CD4-positive, alpha-beta memory T cell (primary cell): ENCODE measurements at places on chromosomes 2 and 18. TPM values are rescaled to one million over a fixed set of nuclear protein-coding genes. Genes with fewer than 3 reads are reported as not detected.

- H3K4me1 ChIP-seq, result no peaks in the 10 kb centered on the region
- H3K4me3 ChIP-seq, result no peak overlapping the region
- no peak overlapping the region for H3K27ac ChIP-seq
- H3K36me3 ChIP-seq, result no peaks in the 10 kb centered on the region
Observed at GRCh38 chr2:14941151-14941631, 308.7 kb downstream of the LRATD1 start.

DNA sequence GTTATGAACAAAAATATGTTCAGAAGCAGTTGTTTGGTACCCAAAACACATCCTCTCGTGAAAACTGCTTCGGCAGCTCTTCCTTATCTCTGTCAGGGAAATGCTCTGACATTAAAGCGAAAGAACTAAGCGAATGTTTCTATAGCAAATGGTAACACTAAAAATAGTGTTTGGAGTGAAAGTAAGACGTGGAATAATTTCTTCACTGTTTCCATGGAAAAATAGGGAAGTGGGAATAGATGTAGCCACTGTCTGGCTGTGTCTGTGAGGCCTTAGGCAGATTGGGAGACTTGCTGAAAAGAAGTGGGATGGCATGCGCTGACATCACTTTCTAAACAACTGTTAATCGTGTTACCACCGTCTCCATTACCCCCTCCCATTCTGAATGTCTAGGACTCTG, 11.5 kb upstream of the CRACDL start:
- no peaks in the 10 kb centered on the region for H3K27me3 ChIP-seq
- no peak overlapping the region for H3K4me3 ChIP-seq
- H3K36me3 ChIP-seq, result no peaks in the 10 kb centered on the region
- no peak overlapping the region for H3K27ac ChIP-seq
- no peaks in the 10 kb centered on the region for H3K4me1 ChIP-seq
- DNase-seq, result no peak

DNA sequence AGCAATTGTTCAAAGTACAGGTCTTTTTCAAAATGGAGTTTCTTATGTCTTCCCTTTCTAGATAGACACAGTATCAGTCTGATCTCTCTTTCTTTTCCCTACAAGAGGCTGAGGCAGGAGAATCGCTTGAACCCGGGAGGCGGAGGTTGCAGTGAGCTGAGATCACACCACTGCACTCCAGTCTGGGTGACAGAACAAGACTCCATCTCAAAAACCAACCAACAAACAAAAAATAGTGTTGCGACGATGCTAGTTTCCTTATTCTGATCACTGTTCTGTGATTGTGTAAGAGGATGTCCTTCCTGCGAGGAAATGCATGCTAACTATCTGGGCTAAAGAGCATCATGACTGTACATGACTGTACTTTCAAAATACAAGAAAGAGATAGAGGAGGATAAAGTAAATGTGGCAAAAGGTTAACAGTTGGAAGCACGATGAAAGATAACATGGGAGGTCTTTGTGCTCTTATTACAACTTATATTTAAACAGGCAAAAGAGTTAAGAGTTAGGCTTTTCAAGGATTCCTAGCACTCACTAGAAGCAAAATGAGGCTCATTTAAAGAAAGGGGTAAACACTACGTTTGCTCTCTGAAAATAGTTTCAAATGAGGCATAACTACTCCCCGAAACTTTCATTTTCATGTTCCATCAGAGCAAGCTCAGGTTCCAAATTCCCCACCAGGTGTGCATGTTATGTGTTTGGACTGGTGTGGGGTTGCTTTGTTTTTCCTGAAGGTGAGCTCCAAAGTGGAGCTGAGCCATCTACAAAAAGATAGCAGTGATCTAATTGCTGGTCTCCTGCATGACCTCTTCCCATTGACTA, 23.8 kb downstream of the SOWAHC start:
- no peak for DNase-seq
- H3K4me1 ChIP-seq, result peaks cover 14% of the 10 kb centered on the region
- H3K4me3 ChIP-seq, result no peak overlapping the region
- no peaks in the 10 kb centered on the region for H3K36me3 ChIP-seq
- no peak overlapping the region for H3K27ac ChIP-seq

DNA sequence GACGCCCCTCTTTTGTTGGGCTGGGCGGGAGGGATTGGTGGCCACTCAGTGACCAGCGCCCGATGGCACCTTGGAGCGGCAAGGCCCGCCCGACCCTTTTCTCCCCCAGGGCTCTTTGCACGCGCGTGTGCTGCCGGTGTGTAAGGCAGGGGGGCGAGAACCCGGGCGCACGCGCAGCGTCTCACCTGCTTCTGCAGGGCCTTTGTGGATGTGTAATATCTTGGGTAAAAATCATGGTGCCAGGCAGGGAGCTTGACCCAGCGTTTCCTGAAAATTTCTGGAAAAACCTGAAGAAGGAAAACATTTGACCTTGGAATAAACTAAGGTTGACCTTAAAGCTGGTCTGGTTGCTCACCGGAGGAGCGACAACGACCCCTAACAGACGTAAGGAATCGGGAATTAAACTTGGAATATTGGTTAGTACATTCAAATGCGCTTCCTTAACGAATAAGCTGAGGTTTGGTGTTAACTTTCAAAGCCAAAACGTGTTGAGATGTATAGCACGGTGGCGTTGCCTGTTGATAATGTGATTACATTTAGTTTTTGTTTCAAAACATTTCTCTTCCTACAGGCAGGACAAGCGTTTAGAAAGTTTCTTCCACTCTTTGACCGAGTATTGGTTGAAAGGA, 438 bp downstream of the HSPE1 start:
- peaks cover 66% of the 10 kb centered on the region for H3K4me1 ChIP-seq
- peak overlapping the region; percentile 77 for H3K27ac ChIP-seq
- DNase-seq, result no peak

- peak overlapping the region; percentile 32 for H3K4me3 ChIP-seq
- no peak for DNase-seq
- peak overlapping the region; percentile 68 for H3K27ac ChIP-seq
- peaks cover 44% of the 10 kb centered on the region for H3K4me1 ChIP-seq
- H3K27me3 ChIP-seq, result no peaks in the 10 kb centered on the region
- H3K36me3 ChIP-seq, result no peaks in the 10 kb centered on the region
Observed at GRCh38 chr2:197311421-197312033, 947 bp upstream of the ANKRD44 start.

DNA sequence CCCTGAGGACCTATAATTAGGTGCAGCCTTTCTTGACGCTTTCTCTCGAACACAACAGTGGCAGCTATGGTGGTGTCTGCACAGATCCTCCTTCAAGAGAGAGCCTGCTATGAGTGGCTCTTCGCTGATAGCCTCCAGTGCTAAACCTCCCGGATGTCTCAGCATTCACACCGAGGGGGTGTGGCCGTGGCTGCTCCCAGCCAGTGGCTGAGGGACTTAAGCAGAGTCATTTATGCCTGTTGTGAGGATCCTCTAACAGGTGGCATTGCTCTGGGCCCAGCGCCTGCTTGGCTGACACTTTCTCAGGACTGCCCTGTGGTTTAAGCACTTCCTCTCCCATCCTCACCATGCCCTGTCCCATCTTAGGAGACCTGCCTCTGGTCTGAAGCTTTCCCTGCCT, 592.0 kb upstream of the LRRTM1 start:
- no peak for DNase-seq
- no peaks in the 10 kb centered on the region for H3K36me3 ChIP-seq
- no peaks in the 10 kb centered on the region for H3K27me3 ChIP-seq
- H3K4me3 ChIP-seq, result no peak overlapping the region
- no peak overlapping the region for H3K27ac ChIP-seq
- no peaks in the 10 kb centered on the region for H3K4me1 ChIP-seq

DNA sequence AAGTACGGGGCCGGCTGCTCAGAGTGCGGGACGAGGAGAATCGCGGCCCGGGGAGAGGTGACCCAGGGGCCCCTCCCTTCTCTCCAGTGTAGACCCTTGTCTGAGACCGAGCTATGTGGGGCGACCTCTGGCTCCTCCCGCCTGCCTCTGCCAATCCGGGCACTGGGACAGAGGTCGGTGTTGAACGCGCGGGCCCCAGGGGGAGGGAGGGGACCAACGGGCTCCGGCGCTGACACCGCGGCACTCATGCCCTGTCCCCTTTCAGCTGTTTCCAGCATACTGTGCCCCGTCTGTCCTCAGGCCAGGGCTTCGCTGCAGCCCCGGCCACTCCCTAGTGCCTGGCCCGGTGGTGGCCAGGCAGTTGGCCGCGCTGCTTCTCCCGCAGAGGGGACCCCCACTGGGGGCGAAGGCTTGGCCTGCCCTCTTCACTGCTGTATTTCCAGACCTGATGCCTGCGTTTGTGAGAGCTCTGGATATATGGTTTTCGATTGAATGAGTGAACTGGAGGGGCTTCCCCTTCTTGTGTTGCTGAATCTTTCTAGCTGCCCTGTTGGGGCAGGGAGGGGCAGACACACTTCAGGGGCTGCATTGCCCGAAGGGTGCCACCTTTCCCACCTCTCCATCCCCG, 809 bp downstream of the DBI start:
- H3K27ac ChIP-seq, result peak overlapping the region; percentile 92
- peaks cover 31% of the 10 kb centered on the region for H3K4me1 ChIP-seq
- DNase-seq, result peak; percentile 17
- H3K27me3 ChIP-seq, result no peaks in the 10 kb centered on the region

DNA sequence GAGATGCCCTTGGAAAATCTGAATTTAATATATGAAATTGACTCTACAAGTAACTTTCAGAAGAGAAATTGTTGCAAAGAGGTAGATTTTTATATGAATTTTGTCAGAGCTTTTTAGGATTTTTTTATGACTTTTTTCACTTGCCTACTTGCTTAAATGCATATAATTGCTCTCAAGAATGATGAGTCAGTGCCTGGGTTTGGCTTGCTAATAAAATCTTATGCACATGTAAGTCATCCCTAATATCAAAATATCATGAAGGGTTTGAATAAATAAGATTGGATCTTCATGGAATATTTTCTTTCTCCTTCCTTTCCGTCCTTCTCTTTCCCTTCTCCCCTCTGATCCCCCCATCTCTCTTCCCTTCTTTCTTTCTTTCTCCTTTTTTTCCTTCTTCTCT, 354.1 kb downstream of the TXNL1 start:
- H3K36me3 ChIP-seq, result no peaks in the 10 kb centered on the region
- H3K27me3 ChIP-seq, result no peaks in the 10 kb centered on the region
- H3K4me3 ChIP-seq, result no peak overlapping the region
- no peak overlapping the region for H3K27ac ChIP-seq
- no peaks in the 10 kb centered on the region for H3K4me1 ChIP-seq

- no peak for DNase-seq
- H3K27ac ChIP-seq, result no peak overlapping the region
- no peaks in the 10 kb centered on the region for H3K36me3 ChIP-seq
- no peaks in the 10 kb centered on the region for H3K4me1 ChIP-seq
Observed at GRCh38 chr2:177970670-177971454, 101.7 kb downstream of the PDE11A start.

GRCh38 chr2:236209535-236209934, 41.3 kb upstream of the GBX2 start:
- H3K4me3 ChIP-seq, result no peak overlapping the region
- no peaks in the 10 kb centered on the region for H3K27me3 ChIP-seq
- H3K36me3 ChIP-seq, result no peaks in the 10 kb centered on the region
- H3K27ac ChIP-seq, result no peak overlapping the region
- no peaks in the 10 kb centered on the region for H3K4me1 ChIP-seq

- H3K27ac ChIP-seq, result no peak overlapping the region
- H3K4me1 ChIP-seq, result no peaks in the 10 kb centered on the region
- no peak overlapping the region for H3K4me3 ChIP-seq
- no peaks in the 10 kb centered on the region for H3K36me3 ChIP-seq
Observed at GRCh38 chr18:78080081-78080480, 830.4 kb downstream of the GALR1 start.

DNA sequence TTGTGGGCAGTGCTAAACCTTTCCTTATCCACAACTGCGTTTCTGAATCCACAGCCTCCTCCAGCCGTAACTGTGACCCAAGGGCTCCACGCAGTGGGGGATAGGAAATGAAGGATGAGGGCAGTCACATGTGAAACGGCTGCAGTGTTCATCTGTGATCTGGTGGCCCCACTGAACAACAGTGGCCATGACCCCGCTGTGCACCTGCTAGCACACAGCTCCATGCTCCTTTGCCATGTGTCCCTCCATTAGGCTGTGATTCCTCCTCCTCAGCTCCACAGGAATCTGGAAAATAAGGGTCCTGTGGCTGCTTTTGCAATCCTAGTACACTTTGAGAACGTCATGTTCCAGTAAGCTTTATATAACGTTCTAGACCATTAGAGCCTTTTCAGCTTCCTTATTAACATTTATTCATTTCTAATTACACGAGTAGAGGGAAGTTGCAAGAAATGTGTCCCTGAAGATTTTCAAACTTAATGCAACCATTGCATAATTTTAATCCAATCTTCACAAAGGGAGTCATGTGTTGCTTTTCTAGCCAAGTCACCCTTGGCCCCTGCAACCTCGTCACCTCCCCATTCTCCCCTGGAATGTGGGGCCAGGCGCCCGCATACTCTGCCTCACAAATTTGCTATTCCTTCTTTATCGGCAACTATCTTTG, 7.1 kb upstream of the NAPG start:
- no peaks in the 10 kb centered on the region for H3K27me3 ChIP-seq
- no peaks in the 10 kb centered on the region for H3K36me3 ChIP-seq
- H3K4me3 ChIP-seq, result no peak overlapping the region
- H3K4me1 ChIP-seq, result no peaks in the 10 kb centered on the region
- no peak overlapping the region for H3K27ac ChIP-seq
- DNase-seq, result no peak

- no peak overlapping the region for H3K4me3 ChIP-seq
- H3K27me3 ChIP-seq, result no peaks in the 10 kb centered on the region
- H3K27ac ChIP-seq, result no peak overlapping the region
- H3K4me1 ChIP-seq, result no peaks in the 10 kb centered on the region
- H3K36me3 ChIP-seq, result no peaks in the 10 kb centered on the region
Observed at GRCh38 chr18:43869451-43870008, 592.2 kb upstream of the SYT4 start.

- H3K36me3 ChIP-seq, result no peaks in the 10 kb centered on the region
- no peak for DNase-seq
- H3K27ac ChIP-seq, result no peak overlapping the region
- no peaks in the 10 kb centered on the region for H3K4me1 ChIP-seq
Observed at GRCh38 chr2:58291726-58292438, 50.8 kb upstream of the FANCL start.

DNA sequence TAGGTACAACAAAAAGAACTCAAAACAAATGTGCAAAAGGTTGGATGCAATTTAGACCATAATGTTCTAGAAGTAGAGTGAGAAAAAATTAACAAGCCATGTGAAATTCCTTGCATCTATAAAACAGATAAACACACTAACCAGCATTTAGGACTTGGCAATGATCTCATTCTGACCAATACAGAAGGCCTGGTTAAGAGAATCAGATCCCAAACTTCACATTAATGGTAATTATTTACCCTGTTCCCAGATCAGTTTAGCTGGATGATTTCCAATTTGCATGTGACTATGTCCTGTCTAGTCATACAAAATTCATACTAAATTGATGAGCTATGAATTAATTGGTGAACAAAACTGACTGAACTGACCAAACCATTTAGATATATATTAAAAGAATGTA, 98.4 kb upstream of the FIGN start:
- no peak overlapping the region for H3K27ac ChIP-seq
- H3K4me3 ChIP-seq, result no peak overlapping the region
- DNase-seq, result no peak
- H3K4me1 ChIP-seq, result no peaks in the 10 kb centered on the region
- no peaks in the 10 kb centered on the region for H3K36me3 ChIP-seq

GRCh38 chr18:33844232-33844631, 266.2 kb downstream of the ASXL3 start:
- no peak overlapping the region for H3K27ac ChIP-seq
- no peaks in the 10 kb centered on the region for H3K27me3 ChIP-seq
- H3K4me1 ChIP-seq, result no peaks in the 10 kb centered on the region

GRCh38 chr18:8367217-8367988, 241.8 kb upstream of the RAB12 start:
- no peaks in the 10 kb centered on the region for H3K27me3 ChIP-seq
- no peaks in the 10 kb centered on the region for H3K36me3 ChIP-seq
- no peaks in the 10 kb centered on the region for H3K4me1 ChIP-seq
- H3K27ac ChIP-seq, result no peak overlapping the region
- DNase-seq, result peak; percentile 39

Gene MMADHC
- total RNA-seq, result 69.4 TPM

Gene SPC25
- total RNA-seq, result 0.33 TPM

Gene NEU2
- total RNA-seq, result not detected

Gene STARD6
- total RNA-seq, result not detected

Gene NCKAP5
- not detected for total RNA-seq

Gene DPYSL5
- total RNA-seq, result not detected
